ENCODE measurements at places on chromosomes 13 and 19.

DNA sequence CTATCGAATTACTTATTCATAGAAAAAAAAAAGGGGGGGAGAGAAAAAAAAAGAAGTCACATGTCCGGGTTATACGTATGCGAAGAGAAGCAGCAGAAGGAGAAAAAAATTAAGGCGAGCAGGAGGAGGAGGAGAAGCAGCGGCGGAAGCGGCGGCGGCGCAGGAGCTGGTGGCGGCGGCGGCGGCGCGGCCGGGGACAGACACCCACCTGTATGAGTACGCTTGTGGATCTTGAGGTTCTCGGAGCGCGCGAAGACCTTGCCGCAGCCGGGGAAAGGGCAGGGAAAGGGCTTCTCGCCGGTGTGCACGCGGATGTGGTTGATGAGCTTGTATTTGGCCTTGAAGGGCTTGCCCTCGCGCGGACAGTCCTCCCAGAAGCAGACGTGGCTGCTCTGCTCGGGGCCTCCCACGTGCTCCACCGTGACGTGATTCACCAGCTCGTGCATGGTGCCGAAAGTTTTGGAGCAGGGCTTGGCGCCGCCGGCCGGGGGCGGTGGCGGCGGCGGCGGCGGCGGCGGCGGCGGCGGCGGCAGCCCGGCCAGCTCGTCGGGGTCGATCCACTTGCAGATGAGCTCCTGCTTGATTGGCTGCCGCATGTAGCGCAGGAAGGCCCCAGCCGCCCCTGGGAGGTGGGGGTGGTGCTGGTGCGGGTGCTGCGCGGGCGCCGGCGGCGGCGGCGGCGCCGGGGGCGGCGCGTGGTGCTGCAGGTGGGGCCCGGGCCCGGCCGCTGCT, 1.5 kb downstream of the ZIC5 start:
- peak; percentile 60 for DNase-seq

GRCh38 chr19:40223135-40223822, 3.2 kb downstream of the CCNP start:
- peak; percentile 39 for DNase-seq

DNA sequence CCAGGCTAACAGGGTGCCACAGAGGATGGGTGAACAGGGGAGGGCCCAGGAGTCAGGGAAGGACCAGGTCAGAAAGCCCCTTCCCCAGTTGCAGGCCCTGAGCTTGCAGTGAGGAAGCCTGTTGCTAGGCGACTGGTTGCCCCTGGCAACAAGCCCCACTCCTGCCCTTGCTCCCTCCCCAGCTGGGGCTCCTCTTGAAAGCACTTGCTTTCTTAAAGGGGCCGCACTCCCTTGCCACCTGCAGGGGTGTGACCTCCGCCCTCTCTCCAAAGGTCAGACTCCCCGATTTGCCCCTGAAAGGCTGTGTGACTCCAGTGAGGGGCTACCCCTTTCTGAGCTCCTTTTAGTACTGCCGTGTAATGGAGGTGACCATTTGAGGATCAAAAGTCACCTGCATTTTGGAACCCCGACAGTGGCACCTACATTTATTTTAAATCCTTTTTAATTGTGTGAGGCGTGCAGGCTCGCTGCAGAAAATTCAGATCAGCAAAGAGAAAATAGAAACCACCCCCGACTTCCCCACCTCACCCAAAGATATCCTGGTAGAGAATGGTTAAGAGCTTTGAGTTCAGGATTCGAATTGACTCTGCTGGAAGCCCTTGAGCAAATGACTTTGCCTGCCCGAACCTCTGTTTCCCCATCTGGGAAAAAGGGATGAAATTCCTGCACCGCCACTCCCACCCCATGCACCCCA, 4.8 kb downstream of the FCHO1 start:
- peak; percentile 29 for DNase-seq

DNA sequence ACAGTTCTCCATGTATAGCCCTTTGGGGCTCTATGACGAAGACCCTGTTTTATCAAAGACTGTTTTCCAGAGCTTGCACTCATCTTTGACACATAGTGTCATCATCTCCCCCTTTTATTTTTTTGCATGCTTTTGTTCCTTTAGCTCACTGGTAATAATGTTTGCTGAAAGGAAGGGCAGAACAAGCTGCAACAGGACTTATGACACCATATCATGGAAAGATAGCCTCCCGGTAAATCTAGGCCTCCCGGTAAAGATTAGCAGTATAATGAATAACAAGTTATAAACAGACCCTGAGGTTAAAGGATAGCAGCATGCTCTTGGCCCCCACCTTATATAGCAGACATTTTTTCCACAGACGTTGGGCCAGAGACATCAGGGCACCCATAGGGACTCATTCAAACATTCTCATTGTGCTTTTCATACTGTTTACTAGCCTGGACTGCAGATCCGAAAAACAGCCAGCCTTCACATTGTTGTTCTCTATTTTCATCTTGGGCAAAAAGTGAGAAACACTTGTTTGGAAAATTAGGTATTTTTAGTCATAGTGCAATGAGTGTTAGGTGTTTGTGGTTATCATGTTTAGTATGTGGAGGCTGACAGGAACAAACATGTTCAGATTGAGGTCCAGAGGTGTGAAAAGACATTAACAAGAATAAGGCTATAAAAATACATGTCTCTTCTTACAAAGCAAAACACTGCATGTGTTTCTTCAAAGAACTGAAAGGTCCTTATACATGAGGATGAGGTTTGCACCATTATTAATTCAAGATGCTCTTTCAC, 136.9 kb upstream of the SPRY2 start:
- DNase-seq = no peak

- no peak for DNase-seq
These were observed 41.5 kb downstream of the FOXO1 start for GRCh38 chr13:40624986-40625385.

- no peak for DNase-seq
These were observed 73.6 kb downstream of the COG3 start for GRCh38 chr13:45538382-45538781.

GRCh38 chr13:54394085-54394700, 1365.6 kb downstream of the OLFM4 start:
- DNase-seq = no peak

- DNase-seq = no peak
These were observed 171.9 kb downstream of the TBC1D4 start for GRCh38 chr13:75309981-75310580.

GRCh38 chr19:42272535-42272897, 3.5 kb downstream of the CIC start:
- DNase-seq = no peak

GRCh38 chr19:12779162-12779993, 4.0 kb upstream of the HOOK2 start:
- no peak for DNase-seq

- DNase-seq = no peak
These were observed 25.3 kb downstream of the COG3 start for GRCh38 chr13:45490068-45490467.

DNA sequence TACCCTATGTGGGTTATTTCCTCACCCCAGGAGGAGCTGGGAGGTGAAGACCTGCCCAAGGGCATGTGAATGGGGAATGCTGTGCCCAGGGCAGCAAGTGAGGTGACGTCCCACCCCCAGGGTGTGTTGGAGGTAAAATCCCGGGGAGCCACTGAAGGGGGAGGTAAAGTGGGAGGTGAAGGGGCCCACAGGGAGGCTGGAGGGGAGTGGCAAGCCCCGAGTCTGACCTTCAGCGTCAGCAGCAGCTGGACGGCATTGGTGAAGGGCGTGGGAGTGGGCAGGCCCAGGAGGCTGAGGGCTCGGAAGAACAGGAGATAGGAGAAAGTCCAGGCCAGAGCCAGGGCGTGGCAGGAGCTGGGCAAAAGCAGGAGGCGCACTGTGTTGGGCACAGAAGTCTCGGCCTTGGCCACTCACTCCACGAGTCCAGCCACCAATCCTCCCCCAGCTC, 2.4 kb downstream of the MBOAT7 start:
- no peak for DNase-seq

- DNase-seq = no peak
These were observed 17.1 kb downstream of the PLEKHF1 start for GRCh38 chr19:29682236-29682895.

DNA sequence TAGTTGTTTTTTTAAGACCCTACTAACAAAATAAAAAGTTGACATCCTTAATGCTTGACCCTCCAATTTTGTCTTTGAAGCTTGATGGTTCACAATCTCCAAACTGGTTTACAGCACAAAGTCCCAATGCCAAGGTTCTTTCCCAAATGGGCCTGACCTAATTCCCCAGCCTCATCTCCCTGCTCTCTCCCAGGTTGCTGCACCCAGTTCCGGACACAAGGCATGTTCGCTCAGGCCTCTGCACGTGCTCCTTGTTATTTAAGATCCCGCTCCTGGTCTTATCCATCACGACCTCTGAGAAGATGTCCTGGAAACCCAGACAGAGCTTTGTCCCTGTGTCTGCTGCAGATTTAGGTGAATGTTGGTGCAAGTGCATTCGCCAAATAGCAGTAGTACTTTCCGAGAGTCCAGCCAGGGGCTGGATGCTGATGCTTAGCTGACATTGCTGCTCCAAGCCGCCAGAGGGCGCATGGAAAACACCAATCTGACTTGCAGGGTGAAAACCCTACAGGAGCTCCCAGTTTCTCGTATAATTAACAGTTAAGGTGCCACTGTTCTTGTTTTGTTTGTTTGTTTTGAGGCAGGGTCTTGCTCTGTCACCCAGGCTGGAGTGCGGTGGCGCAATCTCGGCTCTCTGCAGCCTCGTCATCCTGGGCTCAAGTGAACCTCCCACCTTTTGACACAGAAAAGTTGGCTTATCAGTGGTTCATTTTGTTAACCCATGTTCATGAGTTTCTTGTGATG, 18.5 kb downstream of the LYPD3 start:
- peak; percentile 83 for DNase-seq

GRCh38 chr13:30241532-30241931, 65.8 kb downstream of the KATNAL1 start:
- DNase-seq = no peak

GRCh38 chr13:39527961-39528660, 74.9 kb downstream of the LHFPL6 start:
- DNase-seq = no peak

GRCh38 chr13:32426990-32427851, 709 bp downstream of the N4BP2L1 start:
- DNase-seq = peak; percentile 65

- DNase-seq = no peak
These were observed 25.4 kb downstream of the TUBA3C start for GRCh38 chr13:19156013-19156825.

GRCh38 chr19:45999653-46000121, 4.4 kb downstream of the CCDC61 start:
- no peak for DNase-seq

DNA sequence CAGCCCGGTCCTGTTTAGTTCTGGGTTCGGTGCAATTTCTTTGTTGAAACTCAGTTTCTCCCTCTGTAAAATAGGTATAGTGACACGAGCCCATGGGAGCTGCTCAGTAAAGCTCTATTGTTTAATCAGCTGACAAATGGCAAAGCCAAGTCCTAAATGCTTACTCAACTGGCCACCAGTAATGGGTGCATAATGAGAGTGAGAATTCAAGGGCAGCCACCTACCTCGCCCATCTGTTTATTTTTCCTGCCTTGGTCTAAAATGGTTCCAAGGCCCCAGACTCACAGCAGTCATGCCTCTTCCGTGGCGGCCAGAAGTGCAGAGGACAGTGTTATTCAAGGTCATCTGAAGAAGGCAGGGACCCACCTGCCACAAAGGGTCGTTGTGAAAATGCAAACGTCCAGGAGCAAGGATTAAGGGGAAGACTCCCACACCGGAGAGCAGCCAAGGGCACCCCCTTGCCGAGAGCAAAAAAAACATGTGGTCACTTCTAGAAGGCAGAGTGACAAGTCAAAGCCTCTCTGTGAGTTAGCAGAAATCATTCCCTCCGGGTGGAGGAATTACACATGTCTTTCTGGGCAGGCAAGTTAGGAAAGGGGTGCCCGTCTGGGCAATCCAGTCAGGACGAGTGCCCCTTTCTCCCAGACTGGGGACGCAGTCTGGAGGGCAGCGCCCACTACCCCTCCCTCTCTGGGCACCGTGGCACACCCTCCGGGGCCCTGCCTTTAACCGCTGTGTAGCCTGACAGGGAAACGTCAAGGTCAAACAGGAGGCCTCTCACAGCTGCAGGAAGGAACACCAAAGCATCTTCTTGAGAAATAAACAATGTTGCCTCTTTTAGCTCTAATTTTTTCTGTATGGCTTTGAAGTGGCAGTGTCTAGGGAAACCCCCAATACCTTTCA, 186.2 kb downstream of the FOXO1 start:
- no peak for DNase-seq

DNA sequence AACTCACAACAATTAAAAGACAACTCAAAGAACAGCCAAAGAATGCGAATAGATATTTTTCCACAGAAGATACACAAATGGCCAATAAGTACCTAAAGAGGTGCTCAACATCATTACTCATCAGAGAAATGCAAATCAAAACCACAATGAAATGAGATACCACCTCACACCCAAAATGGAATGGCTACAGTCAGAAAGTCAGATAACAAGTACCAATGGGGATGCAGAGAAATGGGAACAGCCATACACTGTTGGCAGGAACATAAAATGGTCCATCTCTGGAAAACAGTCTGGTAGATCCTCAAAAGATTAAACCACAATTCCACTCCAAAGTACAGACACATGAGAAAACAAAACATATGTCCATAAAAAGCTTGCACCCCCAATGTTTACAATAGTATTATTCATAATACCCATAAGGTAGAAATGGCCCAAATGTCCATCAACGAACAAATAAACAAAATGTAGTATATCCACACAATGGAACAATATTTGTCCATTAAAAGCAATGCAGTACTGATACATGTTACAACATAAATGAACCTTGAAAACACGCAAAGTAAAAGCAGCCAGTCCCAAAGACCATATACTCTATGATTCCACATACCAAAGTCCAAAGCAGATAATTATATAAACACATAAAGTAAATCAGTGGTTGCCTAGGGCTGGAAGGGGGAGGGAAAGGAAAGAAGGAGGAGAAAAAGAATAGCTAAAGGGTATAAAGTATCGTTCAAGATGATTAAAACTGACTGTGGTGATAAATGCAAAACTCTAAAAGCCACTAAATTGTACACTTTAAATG, 19.6 kb downstream of the USP12 start:
- DNase-seq = no peak

- no peak for DNase-seq
These were observed 27.2 kb downstream of the COMP start for GRCh38 chr19:18763674-18764590.

DNA sequence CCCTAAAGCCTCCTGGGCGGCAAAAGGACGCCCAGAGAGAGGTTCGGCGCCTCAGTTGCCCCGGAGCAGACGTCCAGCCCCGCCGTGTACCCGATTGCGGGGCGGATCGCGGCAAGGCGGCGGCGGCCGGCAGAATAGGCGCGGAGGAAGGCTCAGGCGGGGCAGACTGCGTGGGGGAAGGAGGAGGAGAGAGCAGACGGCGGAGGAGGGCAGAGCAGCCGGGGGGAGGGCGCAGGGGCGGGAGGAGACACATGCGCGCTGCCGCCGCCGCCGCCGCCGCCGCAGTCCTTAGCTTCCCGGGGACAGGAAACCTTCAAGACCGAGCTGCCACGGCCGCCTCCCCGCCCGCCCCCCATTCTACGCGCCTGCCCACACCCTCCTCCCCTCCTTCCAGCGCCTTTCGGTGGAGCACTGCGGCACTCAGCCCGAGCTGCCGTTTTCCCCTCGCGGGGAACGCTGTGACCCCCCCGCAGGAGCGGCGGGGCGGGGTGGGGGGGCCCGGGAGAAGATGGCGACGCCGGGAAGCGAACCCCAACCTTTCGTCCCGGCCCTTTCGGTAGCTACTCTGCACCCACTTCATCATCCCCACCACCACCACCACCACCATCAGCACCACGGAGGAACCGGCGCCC, at the start of gene LRCH1:
Gene LRCH1 (plus strand): TSS at position 282 of the 632 bp plus-strand sequence. CDS start 227 bp downstream, at position 509.
- DNase-seq = peak; percentile 89
